Neural crest cell (in vitro differentiated cells): ENCODE measurements at places on chromosomes 5 and 9. TPM values are rescaled to one million over a fixed set of nuclear protein-coding genes. Genes with fewer than 3 reads are reported as not detected.

DNA sequence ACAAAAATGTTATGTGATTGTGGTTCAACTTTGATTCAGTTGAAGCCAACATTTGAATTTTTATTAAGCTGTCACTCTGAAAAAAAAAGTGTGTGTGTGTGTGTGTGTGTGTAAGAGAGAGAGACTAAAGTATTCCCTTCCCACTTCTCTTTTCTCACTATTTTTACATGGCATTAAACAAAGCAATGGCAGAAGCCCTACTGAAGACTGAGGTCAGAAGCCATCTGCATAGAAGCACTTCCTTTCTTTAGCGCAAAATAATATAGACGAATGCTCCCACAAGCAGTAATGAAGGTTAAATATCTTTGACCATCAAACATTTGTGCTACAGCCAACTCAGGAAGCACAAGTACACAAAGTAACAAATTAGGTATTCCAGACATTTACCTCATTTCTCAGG lies 540.5 kb downstream of the KCTD16 start:
- DNase-seq, result no peak
- H3K4me3 ChIP-seq, result no peak overlapping the region
- peaks cover 14% of the 10 kb centered on the region for H3K4me1 ChIP-seq

- no peak overlapping the region for H3K27ac ChIP-seq
- no peaks in the 10 kb centered on the region for H3K27me3 ChIP-seq
- peaks cover 2% of the 10 kb centered on the region for H3K36me3 ChIP-seq
- no peak overlapping the region for H3K4me3 ChIP-seq
These were observed 54.0 kb downstream of the CCDC171 start for GRCh38 chr9:15606643-15607472.

- peaks cover 5% of the 10 kb centered on the region for H3K36me3 ChIP-seq
- no peaks in the 10 kb centered on the region for H3K27me3 ChIP-seq
- H3K27ac ChIP-seq, result no peak overlapping the region
- peaks cover 9% of the 10 kb centered on the region for H3K4me1 ChIP-seq
- no peak overlapping the region for H3K4me3 ChIP-seq
These were observed 84.1 kb downstream of the SNX18 start for GRCh38 chr5:54601411-54602230.

GRCh38 chr9:35690294-35690613 lies 529 bp upstream of the TPM2 start:
- H3K27ac ChIP-seq, result no peak overlapping the region
- peaks cover 3% of the 10 kb centered on the region for H3K36me3 ChIP-seq
- peaks cover 41% of the 10 kb centered on the region for H3K4me1 ChIP-seq
- no peaks in the 10 kb centered on the region for H3K27me3 ChIP-seq
- peak overlapping the region; percentile 87 for H3K4me3 ChIP-seq

DNA sequence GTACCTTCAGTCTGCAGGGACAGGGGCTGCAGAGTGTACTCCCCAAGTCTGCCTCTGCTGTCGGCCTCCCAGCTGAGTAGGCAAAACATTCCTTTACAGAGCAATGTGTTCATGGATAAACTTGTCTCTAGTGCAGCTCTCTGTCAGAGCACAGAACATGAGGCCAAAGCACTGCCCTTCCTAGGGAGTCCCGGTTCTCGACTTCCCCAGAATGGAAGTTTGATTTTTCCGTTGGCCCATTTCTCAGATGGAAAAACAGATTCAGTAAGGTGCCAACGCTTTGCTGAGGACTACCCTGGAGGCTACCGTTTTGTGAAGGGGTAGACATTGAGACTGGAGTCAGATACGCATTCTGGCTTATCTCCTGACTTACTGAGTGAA lies 422 bp upstream of the TRIM32 start:
- H3K27me3 ChIP-seq, result peaks cover 4% of the 10 kb centered on the region
- no peak for DNase-seq
- peaks cover 33% of the 10 kb centered on the region for H3K4me1 ChIP-seq
- peak overlapping the region; percentile 95 for H3K4me3 ChIP-seq

DNA sequence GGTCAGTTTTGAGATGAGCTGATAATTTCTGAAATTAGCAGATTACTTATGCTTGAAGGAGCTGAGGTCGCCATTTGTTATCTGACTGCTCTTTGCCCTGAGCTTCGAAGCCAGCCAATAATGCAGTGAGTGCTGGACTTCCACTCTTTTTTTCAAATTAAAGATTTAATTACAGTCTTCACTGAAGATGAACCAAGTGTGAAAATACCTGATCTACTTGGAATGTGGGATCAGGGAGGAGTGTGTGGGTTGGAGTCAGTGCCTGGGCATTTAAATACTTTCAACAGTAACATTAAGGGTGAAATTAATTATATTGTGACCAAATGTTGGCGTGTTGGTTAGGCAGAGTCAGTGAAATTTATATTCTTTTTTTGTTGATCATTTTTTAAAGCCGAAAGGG lies 23.9 kb upstream of the DMRT3 start:
- H3K27me3 ChIP-seq, result peaks cover 21% of the 10 kb centered on the region
- H3K4me3 ChIP-seq, result no peak overlapping the region
- no peaks in the 10 kb centered on the region for H3K36me3 ChIP-seq
- H3K27ac ChIP-seq, result no peak overlapping the region
- no peak for DNase-seq
- no peaks in the 10 kb centered on the region for H3K4me1 ChIP-seq

- no peaks in the 10 kb centered on the region for H3K4me1 ChIP-seq
- H3K27me3 ChIP-seq, result no peaks in the 10 kb centered on the region
- H3K36me3 ChIP-seq, result no peaks in the 10 kb centered on the region
- DNase-seq, result no peak
These were observed 49.9 kb upstream of the JAK2 start for GRCh38 chr9:4935001-4935672.

DNA sequence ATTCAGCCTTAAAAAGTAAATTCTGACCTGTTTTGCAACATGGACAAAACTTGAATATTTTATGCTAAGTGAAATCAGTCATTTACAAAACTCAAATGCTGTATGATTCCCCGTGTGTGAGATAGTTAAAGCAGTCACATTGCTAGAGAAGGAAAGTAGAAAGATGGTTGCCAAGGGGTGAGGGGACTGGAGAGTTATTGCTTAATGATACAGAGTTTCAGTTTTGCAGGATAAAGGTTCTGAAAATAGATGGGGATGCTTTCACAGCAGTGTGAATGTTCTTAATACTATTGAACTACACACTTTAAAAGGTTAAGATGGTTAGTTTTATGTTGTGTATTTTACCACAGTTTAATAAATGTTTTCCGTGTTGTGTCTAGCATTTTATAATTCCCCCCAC lies 51.2 kb downstream of the SGCD start:
- no peak overlapping the region for H3K27ac ChIP-seq
- H3K27me3 ChIP-seq, result peaks cover 3% of the 10 kb centered on the region
- H3K4me3 ChIP-seq, result no peak overlapping the region
- no peaks in the 10 kb centered on the region for H3K36me3 ChIP-seq
- no peak for DNase-seq

- no peak overlapping the region for H3K4me3 ChIP-seq
- no peaks in the 10 kb centered on the region for H3K36me3 ChIP-seq
- H3K27me3 ChIP-seq, result no peaks in the 10 kb centered on the region
- DNase-seq, result no peak
- no peaks in the 10 kb centered on the region for H3K4me1 ChIP-seq
- H3K27ac ChIP-seq, result peak overlapping the region; percentile 63
These were observed 40.0 kb downstream of the TTLL11 start for GRCh38 chr9:122053064-122053463.

GRCh38 chr5:79794347-79794746 lies 104.7 kb downstream of the CMYA5 start:
- no peak overlapping the region for H3K27ac ChIP-seq
- H3K27me3 ChIP-seq, result no peaks in the 10 kb centered on the region
- DNase-seq, result no peak
- no peak overlapping the region for H3K4me3 ChIP-seq
- H3K4me1 ChIP-seq, result no peaks in the 10 kb centered on the region

- no peaks in the 10 kb centered on the region for H3K27me3 ChIP-seq
- peaks cover 5% of the 10 kb centered on the region for H3K4me1 ChIP-seq
- no peak overlapping the region for H3K27ac ChIP-seq
- no peak for DNase-seq
- H3K4me3 ChIP-seq, result no peak overlapping the region
These were observed 155.4 kb upstream of the COL5A1 start for GRCh38 chr9:134486143-134486591.

DNA sequence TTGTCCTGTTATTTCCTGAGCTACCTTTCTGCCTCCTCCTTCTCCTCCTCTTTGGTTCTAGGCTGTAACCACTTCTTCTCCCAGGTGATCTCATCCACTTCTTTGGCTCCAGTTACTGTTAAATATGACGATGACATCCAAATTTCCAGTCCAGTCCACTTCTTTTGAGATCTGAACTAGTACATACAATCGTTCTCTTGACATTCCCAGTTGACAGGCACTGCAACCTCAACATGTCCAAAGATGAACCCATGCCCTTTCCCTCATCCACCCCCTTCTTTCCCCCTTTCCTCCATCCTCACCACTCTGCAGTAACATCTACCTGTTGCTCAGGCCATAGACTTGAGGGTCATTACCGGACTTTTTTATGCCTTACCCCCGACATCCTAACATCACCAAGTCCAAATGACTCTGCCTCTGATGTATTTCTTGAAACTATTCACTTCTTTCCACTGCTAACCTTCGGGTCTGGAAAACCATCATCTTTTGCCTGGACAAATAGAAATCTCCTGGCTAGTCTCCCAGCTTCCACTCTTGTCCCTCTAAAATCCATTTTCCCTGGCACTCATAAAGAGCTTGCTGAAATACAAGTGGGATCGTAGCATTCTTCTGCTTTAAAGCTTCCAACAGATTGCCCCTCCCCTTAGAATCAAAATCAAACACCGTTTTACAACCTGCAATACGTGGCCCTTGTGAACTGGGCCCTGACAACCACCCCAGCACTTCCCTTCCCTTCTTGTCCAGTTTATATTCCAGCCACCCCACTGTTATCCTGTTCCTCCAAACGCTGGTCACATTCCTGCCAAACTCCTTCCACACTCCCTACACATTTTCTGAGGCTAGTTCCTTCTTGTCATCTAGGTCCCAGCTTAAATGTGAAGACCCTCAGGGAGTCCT lies 31.5 kb downstream of the KLF9 start:
- H3K4me1 ChIP-seq, result no peaks in the 10 kb centered on the region
- DNase-seq, result no peak
- H3K27me3 ChIP-seq, result peaks cover 9% of the 10 kb centered on the region
- H3K36me3 ChIP-seq, result no peaks in the 10 kb centered on the region
- H3K27ac ChIP-seq, result no peak overlapping the region

DNA sequence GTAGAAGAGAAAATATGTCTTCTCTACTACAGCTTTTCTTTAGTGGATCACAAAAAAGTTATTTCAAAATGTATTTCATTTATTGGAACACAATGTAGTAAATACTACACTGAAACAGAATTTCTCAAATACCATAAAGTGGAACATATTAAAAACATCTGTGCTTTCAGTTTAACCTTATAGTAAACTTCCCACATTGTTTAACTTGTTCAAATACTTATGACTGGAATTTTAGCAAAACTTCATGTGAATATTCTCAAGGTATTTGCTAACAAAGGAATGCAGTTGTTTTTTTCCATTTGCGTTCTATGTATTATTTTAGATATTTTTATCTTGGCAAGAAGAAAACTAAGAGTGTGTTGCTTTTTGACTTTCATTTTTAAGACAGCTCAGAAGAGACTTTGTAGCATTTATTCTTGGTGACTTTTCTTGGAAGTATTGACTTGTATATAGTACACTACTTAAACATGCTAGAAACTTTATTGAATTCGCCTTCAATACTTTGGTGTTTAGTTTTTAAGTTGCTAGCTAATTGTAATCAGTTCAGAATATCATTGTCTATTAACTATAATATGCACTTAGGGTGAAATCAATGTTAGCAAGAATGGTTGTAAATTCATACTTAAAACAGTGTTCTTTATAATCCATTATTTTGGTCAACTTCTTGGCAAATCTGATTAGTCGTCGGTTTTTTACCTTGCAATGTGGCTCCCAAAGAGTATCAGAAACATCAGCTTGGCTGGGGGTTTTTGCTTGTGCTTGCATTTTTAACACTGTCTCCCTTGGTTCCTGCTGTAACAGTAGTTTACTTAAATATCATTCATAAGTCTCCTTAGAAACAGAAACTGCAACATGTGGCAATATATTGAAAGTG lies 5.0 kb upstream of the RHOBTB3 start:
- peaks cover 3% of the 10 kb centered on the region for H3K27me3 ChIP-seq
- H3K4me1 ChIP-seq, result peaks cover 20% of the 10 kb centered on the region
- no peaks in the 10 kb centered on the region for H3K36me3 ChIP-seq
- DNase-seq, result no peak
- H3K27ac ChIP-seq, result no peak overlapping the region
- no peak overlapping the region for H3K4me3 ChIP-seq

DNA sequence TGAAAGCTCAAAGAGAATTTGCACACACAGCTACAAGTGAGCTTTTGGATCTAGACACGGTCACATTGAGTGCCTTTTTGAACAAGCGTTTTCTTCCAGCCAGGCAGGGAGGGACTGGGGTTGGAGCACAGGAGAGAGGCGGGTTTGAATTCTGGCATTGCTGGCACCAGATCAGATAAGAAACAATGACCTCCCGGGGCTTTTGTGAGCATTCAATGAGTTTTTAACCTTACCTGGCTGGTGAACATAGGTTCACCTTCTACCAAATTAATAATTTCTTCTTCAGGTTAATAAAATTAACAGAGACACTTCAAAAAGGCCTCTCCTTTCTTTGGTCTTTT lies 312.9 kb upstream of the MSX2 start:
- no peak overlapping the region for H3K27ac ChIP-seq
- no peak overlapping the region for H3K4me3 ChIP-seq
- no peaks in the 10 kb centered on the region for H3K36me3 ChIP-seq
- DNase-seq, result no peak
- H3K4me1 ChIP-seq, result peaks cover 12% of the 10 kb centered on the region

DNA sequence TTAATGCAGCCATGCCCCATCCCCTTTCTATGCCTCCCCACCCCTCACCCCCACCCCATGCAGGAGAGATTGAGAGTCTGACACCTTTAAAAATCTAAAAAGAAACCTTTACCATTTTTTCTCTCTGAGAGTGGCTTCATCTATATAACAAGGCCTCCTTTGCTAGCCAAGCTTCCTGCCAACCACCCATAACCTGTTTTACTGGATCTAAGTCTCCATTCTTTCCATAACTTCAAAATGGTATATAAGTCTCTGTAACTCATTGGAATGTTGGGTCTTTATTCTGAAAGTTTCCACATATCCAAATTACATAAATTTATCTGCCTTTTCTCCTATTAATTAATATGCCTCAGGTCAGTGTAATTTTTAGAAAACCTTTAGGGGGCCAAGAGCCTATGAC lies 1174.0 kb downstream of the MAT2B start:
- no peaks in the 10 kb centered on the region for H3K27me3 ChIP-seq
- no peaks in the 10 kb centered on the region for H3K4me1 ChIP-seq
- no peak overlapping the region for H3K27ac ChIP-seq

Gene ARL15
- 18.4 and 20.6 TPM in 2 replicates for total RNA-seq

Gene CER1
- total RNA-seq, result 0.32 and 0.40 TPM in 2 replicates

Gene ORM2
- total RNA-seq, result not detected in 2 replicates

Gene PCDHAC1
- 4.1 and 4.4 TPM in 2 replicates for total RNA-seq

Gene TEK
- total RNA-seq, result 0.89 and 1.0 TPM in 2 replicates

Gene TRAPPC13
- 21.7 and 24.9 TPM in 2 replicates for total RNA-seq

Gene NEURL1B
- 5.7 and 6.1 TPM in 2 replicates for total RNA-seq

Gene LCN10
- total RNA-seq, result not detected in 2 replicates

Gene OGN
- not detected in 2 replicates for total RNA-seq

Gene GDF9
- total RNA-seq, result 0.49 and 0.89 TPM in 2 replicates

Gene LCN15
- total RNA-seq, result not detected in 2 replicates

Gene TLR4
- 1.3 and 2.2 TPM in 2 replicates for total RNA-seq
